NCI-H748 treated with DMSO at 0.1 percent for 48 hours (cell line): ENCODE measurements at places on chromosomes 1 and 21.
A peak's percentile ranks its signal among the peaks of the same experiment; 100 is the strongest.

DNA sequence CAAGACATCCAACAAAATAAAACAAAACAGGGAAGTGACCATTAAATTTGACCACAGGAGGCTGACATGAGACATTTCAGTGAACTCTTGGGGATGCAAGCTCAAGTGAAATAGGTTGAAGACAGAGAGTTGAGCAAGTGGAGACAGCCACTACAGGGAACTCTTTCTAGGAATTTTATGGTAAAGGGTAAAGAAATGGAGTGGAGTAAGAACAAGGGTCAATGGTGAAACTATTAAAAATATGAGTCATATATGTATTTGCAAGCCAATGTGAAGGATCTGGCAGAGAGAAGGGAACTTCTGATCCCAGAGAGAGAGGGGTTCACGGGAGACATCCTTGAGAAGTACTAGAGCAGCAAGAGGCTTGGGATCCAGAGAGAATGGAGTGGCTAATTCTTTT, 9.1 kb upstream of the TRABD2B start:
- DNase-seq = no peak

DNA sequence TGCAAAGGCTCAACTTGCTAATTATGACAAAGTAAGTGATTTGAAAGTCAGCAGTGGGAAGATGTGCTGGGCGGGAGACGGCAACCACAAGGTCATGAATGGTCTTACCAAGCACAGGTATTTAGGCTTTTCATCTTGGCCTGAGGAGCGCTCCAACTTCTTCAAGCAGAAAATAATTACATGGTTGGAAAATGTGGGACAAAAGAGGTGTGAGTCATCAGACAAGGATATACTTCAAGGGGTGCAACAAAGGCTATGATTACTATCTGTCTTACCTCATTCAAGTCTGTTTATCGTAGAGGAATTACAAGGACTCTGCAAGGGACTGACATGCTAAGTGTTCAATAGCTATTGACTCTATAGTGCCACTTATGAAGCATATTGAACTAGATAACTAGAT, 2005.7 kb downstream of the MRPL39 start:
- no peak for DNase-seq

GRCh38 chr1:5901841-5902240, 90.4 kb downstream of the NPHP4 start:
- no peak for DNase-seq

DNA sequence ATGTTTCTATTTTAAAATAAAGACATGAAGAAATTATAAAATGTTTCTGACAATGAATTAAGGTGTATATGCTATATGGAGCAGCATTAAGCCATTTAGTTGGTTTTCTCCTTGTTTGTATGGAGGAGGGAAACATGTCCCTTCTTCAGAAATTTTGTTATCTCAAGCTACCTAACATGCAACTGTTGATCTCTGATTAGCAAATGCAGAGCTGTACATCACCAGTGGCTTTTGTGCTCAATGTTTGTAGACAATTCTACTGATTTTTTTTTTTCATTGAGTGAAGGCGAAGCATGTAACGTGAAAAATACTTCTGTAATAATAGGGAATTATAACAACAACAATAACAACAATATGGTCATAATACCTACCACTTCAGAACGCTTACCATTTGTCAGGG, 463.7 kb downstream of the PLPP3 start:
- no peak for DNase-seq

DNA sequence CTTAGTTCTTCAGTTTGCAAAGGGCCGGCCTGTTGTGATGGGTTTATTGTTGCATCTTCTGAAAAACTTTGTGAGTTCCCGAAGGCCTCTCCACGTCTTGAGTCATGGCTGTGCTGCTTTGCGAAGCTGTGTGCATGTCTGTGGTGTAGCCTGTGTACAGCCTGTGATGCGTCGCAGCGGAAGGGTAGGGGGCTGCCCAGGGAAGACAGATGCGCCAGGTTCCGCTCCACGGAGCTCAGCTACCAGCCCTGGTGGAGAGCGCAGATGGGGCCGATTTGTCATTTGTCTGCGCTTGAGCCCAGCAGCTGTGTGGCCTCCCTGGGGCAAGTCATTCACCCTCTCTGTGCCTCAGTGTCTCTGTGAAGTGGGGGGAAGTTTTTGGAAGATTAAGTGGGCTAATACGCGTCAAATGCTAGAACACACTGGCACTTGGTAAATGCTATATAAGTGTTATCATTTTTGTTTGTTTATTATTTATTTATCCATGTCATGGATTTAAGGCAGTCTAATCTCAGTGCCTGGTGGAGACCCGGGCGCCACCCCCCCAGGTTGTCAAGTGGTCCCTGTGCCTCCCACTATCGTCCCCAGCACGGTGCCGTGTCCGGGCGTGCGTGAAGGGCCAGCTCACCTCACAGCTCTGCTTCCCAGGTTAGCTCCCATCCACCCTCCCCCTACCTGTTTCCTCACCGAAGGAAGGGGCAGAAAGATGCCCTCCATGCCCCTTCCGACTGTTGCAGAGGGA, 8.4 kb downstream of the PDE9A start:
- DNase-seq = no peak

GRCh38 chr1:221274373-221274772, 395.1 kb downstream of the HLX start:
- DNase-seq = peak; percentile 90

DNA sequence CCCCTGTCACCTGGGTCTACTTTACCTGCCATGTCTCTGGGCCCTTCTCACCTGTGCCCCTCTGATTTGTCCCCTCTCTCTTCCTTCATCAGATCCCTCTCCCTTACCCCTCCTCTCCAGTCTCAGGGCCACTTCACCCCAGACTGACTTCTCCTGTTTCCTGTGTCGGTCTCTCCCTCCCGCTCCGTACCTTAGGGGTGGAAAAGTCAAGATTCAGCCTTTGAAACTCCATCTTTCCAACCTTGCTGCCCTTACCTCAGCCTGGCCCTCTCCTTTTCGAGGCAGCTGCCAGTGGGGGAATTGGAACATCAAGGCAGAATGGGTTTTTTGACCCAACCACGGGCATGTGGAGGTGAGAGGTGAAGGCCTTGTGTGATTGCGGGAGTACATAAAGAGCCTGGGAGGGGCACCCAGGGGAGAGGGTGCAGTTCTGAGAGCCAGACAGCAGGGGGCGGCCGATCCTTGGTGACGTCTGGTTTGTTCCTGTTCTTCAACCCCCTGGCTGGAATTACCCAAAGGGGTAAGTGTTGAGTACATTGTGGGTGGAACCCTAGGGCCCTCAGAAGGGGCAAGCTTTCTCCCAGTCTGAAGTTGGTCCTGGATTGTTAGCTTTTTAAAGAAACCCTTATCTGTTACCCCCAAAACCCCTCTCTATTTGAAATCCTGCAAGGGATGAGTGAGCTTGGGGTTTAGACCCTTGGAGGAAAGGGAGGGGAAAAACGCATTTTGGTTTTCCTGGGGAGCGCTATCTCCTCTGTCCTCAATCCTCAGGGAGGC, 12.3 kb upstream of the DMBX1 start:
- peak; percentile 41 for DNase-seq

GRCh38 chr1:46131093-46131492, 1.3 kb downstream of the PIK3R3 start:
- DNase-seq = no peak

DNA sequence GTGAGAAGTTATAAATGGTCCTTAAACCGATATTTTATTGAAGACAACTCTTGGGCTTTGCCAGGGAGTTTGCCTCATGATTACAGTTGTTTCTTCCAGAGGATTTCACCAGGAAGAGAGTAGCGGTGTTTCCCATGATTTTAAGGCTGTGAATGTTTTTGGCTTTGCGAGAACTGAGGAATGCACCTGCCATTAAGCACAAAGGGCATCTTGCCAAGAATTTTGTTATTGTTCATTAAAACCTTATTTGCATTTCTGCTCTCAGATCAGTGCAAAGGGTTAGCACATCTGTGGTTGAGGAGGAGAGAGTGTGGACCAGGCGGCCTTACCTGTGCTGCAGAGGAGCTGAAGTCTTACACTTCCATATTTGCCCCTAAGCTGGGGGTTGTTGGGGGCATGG, 13.8 kb downstream of the CNIH3 start:
- DNase-seq = no peak

DNA sequence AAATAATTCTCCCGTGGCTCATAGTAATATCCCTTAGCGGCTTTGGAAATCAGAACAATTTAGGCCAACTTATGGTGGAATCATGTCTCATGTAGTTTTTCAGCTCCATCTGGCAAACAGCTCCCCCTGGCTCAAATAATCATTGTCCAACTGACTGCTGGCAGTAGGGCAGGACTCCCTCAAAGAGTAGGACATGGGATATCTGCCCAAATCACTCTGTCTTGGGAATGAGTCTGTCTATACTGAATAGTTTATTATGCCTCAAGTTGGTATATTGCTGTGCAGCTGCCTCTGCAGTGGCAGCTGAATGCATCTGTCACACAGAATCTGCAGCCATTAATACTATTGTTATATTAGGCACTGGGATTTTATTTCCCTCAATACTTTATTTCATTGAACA, 255.7 kb downstream of the COL11A1 start:
- no peak for DNase-seq

- DNase-seq = no peak
Measured at GRCh38 chr1:182384387-182384960, 7.1 kb downstream of the GLUL start.

DNA sequence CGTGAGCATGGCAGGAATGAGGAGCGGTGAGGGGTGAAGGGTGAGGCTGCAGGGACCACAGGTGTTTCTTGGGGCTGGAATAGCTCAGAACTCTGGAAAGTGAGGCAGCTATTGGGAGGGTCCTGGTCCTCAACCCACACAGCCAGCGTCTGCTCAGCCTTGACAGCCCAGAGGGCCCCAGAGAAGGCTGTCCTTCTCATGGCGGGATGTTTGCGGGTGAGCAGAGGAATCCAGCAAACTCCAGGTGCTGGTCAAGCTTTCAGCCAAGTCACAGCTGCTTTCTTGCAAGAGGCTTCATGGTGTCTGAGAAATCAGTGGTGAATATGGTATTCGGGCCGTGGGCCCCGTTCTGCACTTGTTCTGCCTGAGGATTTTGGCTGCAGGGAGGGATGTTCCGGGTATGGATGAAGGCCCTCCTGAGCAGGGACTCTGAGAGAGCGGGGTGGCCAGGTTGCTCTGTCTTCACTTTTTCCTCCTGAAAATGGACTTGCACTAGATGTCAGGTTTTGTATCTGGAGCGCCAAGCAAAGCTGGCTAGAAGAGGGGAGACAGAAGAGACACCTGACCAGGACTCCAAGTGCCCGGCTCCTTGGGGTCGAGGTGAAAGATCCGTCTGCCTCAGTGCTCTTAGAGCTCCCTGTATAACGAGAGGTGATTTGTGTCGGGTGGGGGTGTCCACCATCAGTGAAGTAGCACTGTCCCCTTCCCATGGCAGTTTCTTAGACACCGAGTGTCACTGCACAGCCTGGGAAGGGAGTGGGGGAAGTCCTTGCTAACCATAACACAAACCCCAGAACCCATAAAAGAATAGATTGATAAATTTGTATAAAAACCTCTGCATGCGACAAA, 139.9 kb downstream of the PEX14 start:
- DNase-seq = no peak

DNA sequence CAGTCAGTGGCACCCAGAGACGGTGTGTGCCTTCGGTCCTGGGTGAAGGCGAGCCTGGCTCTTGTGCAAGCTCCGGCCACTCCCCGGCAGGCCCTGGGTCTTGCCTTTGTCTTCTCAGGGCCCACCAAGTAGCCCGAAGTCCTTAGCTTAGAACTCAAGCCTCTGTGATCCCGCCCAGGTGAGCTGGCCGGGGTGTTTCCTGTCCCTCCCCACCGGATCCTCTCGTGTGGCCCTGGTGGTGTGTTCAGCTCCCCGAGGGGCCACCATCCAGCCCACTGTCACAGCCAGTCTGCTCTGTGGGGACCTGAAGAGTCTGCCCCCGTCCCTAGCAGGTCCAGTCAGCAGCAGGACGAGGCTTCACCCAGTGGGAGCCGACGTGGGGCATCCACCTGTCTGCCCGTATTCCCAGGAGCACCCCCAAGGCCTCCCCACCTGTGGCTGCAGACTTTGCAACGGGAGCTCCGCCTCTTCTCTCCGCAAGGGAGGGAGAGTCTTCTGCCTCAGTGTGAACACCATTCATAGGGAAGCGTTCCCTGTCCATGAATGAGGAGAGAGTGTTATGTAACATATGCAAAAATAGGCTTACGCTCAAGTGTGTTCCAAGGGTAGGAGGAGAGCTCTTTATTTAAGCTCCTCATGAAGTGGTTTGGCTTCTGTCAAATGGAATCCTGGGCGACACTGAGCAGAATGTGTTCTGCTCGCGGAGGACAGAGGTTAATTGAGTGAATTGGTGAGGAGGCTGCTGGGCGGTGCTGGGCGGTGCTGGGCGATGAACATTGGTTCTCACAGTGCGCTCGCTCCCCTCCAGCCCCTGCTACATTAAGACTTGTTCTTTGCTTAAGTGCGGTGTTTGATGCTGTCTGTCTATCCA, 108.9 kb downstream of the CRYAA start:
- DNase-seq = no peak

GRCh38 chr1:34746785-34747637, 7.8 kb upstream of the GJB5 start:
- DNase-seq = no peak

DNA sequence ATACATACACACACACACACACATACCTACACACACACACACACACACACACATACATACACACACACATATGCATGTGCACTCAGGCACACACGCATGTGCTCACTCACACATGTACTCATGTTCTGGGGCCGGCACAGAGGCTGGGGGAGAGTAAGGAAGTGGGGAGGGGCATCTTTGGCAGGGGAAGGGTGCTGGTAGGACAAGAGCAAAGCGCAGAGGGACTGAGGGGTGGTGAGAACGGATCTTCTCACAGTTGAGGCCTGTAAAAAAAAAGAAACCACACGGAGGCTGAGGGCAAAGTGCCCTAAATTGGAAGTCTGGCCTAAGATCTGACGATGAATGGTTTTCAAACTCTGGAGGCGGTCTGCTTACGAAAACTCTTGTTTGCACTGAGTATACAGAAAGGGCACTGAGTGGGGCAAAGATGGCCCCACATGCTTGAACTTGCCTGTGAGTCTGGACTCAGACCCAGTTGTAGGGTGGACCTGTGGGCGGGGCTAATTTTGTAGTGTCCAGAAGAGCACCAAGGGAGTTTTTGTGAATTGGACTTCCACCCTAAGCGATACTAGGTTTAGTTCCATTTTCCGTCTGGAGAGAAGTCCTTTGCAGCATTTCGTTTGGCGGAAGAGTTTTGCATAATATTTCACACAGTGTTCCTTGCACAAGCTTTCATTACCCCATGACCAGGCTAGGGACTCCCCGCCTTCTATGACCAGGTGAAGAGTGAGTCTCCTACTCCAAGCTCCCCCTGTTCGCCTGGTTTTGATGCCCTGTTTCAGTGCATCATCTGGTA, 79.3 kb upstream of the LYST start:
- DNase-seq = no peak

DNA sequence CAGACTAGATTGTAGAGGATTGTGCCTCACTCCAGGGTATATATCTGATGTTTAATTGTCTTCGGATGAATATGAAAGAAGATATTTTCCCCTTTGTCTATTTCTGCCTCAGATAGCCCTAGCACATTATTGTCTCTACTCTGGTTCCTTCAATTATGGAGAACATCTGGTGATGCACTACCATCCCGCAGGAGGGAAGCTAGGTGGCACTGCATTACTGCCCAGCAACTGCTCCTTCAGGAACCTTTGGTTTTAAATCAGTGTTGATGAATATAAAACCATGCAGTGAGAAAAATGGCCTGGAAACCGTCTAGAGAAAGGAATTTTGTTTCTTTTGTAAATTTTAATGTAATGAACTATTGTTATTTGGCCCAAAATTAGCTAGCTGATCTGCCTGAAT, 68.5 kb downstream of the GPR88 start:
- DNase-seq = no peak
